Activated CD8-positive, alpha-beta memory T cell treated with anti-CD3 and anti-CD28 coated beads, Interleukin-2, amount 50 U/mL, for 4 hours (primary cell): ENCODE measurements at places on chromosomes 2 and 18.

- no peak for DNase-seq
Observed at GRCh38 chr2:68938938-68939337, 13.8 kb downstream of the GKN2 start.

DNA sequence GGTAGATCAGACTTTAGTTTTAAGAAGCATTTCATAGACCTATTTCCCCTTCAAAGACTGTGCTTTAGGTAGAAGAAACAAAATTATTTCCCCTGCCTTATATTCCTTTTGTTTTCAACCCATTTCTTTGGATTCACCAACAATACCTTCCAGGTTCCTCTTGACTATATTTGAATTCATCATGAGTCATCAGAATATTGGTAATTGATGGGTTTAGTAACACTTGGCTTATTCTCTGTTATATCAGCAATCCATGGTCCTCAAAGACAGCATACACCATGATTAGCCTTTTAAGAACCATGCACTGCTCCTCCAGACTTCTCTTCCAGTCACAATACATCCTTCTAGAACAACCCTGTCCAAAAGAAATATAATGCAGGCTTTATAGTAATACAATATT lies 83.0 kb upstream of the NOSTRIN start:
- no peak for DNase-seq

DNA sequence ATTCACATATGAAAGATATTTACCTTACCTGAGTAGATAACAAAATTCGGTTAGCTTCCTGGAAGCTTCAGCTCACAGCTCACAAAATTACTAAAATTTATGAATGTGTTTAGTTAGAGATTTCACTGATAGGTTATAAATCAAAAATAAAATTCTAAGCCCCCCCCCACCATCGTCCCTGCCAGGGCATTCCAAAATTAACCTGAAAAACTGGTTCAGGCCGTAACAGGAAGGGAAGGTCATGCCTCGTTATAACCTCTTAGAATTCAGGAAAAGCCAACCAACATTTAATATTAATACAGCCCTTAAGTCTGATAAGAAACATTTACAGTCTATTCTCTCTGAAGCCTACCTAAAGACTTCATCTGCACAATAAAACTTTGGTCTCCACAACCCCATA lies 48.9 kb downstream of the COX7A2L start:
- DNase-seq: no peak

DNA sequence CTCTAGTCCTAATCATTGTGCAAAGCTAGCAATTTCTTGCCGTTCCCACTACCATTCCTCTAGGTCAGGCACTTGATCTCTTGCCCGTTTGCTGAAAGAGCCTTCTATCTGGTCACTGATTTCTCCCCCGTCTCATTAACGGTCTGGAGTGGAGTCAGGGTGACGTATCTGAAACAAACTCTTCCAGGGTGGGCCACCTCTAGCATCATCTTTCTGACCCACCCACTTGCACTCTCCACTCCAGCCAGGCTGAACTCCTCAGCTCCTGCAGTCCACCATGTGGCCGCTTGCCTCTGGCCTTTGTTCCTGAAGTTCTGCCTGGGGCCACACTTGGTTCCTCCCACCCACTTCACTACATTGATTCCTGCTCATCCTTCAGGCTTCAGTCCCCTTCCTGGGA lies 13.3 kb downstream of the BCL2 start:
- DNase-seq: no peak

DNA sequence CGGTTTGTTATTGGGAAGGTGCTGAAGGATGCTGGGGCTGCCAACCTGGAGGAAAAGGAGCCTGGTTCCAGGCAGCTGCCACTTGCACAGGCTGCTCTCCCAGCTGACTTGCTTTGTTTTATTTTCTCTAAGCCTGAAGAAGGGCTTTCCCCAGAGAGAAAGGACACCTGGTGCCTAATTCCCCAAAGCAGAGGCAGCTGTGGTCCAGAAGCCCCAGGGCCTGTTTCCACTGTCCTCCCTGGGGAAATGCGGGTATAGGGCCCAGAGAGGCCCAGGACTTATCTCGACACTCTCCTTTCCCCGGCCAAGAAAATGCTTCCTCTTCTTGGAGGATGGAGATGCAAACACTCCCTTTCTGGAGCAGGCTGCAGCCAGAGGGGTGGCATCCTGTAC lies 30.1 kb downstream of the INO80C start:
- no peak for DNase-seq

- no peak for DNase-seq
Observed at GRCh38 chr2:2493496-2493895, 162.4 kb upstream of the MYT1L start.

GRCh38 chr2:113276761-113277425 lies 1.8 kb downstream of the PAX8 start:
- DNase-seq: no peak

DNA sequence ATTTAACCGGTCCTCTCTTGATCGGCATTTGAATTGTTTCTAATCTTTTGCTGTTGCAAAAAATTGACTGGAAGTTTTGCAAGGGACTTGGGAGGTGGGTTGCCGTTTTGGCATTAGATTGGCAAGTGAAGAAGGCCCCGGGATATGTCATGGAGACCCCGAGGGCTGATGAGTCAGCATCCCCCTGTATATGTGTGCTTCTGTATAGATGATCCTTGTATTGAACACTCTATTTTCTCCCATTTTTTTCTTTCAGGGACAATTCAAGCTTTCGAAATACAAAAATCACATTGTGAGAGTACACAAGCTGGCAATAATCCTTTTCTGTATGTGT lies 30.1 kb downstream of the EIF4E2 start:
- DNase-seq: no peak
